ENCODE measurements at places on chromosomes 12 and 14.

- no peak for DNase-seq
Observed at GRCh38 chr14:57160333-57160732, 108.4 kb downstream of the EXOC5 start.

GRCh38 chr14:100621806-100622205, 34.6 kb upstream of the BEGAIN start:
- no peak for DNase-seq

- no peak for DNase-seq
Observed at GRCh38 chr14:90797451-90797850, 18.8 kb downstream of the TTC7B start.

DNA sequence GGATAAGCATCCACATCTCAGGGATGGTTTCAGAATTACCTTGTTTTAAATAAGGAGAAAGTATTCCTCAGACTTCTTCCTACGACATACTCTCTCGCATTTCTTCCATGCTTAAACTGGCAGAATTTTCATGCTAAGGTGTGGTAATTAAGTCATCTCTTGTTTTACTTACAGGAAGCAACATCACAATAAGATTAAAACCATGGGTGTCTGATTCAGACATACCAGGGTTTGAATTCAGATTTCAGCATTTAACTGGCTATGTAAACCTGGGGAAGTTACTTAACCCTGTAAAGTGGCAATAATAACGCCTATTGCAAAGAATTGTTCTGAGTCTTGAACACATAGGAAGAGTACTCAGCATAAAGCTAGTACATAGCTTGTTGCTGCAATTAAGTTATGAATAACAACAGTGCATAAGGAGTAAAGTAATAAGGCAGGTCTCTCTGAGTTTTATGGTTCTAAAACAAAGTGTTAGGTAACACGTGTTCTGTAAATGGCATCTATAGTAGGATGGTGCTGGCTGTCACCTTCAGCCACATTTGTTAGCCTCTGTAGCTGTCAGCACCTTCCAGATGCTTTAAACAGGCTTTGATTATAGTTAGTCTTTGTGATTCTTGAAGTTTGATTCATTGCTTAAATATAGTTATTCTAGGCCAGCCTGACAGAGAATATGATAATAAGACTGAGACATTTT, 38.8 kb downstream of the IFT43 start:
- DNase-seq = no peak

DNA sequence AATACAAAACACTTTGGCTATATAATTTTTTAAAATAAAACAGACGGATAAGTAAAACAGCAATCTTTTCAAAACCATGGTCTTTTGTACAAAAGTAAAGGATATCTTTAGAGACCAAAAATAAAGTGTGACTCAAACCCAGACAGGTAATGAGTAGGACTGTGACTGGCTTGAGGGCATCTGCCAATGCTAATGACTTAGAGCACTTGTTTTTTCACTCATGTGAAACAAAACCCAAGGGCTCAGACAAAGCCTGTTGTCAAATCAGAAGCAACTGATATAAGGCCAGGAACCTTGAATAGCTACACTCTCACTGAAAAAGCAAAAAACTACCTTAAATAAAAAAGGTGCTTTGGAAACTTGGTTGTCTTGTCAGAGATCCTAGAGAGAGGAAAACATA, 357.4 kb downstream of the TMEM117 start:
- no peak for DNase-seq

DNA sequence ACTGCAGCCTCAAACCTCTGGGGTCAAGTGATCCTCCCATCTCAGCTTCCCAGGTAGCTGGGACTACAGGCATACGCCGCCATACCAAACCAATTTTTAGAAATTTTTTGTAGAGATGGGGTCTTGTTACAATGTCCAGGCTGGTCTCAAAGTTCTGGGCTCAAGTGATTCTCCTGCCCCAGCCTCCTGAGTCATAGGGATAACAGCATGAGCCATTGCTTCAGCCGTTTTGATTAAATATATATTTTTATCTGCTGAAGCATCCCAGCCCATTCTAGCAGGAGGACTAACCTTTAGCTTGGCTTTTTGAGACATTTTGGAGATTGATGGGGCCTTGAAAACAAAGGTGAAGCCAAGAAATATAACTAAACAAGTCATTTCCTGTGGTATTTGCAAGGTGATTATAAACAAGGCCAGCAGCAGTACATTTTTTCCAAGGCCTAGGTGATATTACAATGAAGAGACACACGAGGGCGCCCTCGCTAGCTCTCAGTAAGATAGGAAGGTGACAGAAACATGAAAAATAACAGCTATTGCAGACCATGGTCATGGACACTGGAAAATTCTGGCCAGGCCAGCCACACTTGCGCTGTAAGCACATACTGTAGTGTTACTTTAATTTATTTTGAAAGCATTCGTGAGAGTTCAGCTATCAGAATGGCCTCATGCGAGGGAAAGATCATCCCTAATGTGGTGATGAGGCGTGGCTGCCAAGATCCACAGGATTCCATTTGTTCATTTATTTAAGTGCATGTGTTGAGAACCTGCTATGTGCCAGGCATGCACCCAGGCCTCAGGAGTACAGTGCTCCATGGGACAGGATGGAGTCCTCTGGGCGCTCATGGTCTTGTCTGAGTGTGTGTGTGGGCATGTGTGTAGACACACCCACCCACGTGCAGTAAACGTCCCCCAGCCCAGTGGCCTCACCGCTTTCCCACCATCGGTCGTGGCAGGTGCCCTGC, 63.5 kb downstream of the DGLUCY start:
- DNase-seq = peak; percentile 68
